ENCODE measurements at places on chromosomes 4 and X.

GRCh38 chrX:14029039-14029424, 660 bp downstream of the GEMIN8 start:
- no peak for DNase-seq

DNA sequence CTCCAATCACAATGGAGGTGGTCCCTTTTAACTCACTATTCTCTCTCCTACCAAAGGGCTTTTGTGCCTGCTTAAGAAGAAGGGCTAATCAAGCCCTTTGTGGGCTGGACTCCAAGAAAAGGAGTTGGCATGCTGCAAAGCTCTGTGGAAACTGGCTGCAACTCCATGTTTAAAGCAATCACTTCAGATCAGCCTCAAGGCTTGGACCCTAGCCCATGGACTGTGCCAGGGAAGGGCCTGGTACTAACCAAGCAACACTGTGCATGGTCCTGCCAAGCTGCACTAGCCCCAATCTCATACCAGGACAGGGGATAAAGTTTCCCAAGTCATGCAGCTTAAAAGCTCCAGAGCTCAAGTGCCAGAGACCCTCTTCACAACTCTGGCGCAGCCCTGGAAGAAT, 86.7 kb downstream of the ATP8A1 start:
- DNase-seq: no peak

DNA sequence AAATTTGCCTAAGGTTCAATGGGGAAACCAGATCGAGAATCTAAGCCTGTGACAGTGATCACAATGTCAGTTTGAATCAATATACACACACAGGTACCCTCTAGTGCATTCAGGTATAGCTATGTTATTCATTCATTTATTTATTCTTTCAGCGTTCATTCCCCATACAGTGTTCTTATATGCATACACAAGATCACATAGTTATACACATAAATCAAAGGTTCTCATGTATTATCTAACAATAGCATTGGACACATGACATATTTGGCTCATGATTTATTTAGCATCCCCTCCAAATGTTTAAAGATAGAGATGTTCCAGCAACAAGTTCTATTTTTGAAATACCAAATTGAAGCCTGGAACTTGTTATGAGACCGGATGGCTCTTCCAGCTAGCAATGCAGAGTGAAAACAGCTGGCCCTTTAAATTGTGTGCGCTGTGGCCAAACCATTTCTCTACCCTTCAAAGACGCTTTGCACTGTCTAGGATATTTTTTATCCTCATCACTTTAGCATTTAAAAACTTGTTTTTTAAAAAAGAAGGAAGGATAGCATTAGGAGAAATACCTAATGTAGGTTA, 131.0 kb downstream of the ATXN3L start:
- DNase-seq: no peak

DNA sequence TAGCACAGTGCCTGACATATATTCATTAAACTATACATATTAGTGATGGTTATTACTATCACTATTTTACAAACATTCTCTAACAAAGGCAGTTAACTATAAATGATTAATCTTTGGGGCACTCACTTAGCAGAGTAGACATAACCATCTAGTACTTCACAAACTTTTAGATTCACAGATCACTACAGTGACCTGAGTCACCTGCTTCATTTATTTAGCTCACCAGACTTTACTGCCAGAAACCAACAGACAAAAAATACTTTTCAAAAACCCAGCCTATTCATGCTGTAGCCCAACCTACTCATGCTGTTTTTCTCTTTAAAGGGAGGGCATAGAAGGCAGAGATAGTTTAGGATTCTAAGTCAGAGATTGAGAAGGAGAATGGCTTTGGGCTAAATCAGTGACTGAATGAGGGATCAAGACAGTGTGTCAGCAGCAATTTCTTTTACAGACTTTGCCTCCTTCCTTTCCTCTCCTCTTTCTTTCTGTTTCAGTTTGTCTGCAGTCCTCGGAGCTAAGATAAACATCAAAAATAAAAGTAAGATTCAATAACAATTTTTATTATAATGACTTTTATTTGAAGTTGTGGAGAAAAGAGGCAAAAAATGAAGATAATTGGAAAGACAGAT, 34.7 kb upstream of the PDE5A start:
- no peak for DNase-seq

GRCh38 chr4:185567381-185568376, 32.4 kb upstream of the PDLIM3 start:
- peak; percentile 85 for DNase-seq

DNA sequence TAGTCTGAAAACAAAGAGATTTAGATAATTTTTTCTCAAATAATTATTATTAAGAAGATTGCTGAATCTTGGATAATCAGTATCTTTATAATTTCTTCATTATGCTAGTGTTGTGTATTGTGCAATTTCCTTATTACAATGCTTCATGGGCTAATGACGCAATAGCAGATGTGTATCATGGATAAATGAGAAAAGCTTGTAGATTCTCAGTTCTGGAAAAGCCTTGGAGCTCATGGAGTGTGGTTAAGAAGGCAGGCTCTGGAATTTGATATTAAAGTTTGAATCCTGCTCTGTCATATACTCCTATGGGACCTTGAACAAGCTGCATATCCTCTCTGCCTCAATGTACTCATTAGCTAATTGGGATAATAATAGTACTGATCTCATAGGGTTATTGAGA, 18.9 kb upstream of the CXCL8 start:
- DNase-seq: no peak

GRCh38 chr4:7985891-7986441, 46.3 kb upstream of the AFAP1 start:
- no peak for DNase-seq

DNA sequence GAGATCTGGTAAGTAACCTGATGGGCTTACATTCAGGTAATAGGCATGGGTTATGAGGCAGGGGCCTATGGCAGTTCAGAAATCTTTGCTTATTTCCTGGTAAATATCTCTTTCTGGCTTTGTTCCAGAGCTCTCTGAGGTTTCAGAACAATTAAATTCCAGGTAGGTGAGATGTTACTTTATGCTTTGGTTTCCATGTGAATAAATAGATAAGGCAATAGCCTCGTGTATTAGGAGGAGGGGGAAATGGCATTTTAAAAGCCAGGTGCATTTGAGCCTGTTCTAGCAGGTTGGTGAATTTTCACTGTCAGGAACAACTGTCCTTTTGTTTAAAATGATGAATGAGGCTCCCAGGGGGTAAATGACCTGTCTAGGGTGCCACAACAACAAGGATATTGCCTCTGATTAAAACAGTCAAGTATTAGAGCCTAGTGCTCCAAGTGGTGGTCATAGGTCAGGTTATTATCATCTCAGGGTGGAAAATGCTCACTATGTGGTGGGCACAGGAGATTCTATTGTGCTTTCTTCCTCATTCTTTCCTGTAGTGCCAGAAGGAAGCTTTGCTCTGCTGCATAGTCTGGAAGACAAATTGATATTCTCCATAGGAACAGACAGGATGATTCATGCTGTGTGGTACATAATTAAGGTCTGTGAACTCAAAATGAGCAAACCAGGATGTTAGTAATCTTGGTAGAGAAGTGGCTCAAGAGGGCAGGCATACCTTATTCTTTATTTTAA, 296.2 kb downstream of the INPP4B start:
- no peak for DNase-seq

- DNase-seq: no peak
Measured at GRCh38 chr4:36244257-36245082, at the start of gene ARAP2. Gene ARAP2, minus strand, starts transcription at chr4:36244514. Its CDS starts 15,028 bp downstream, at chr4:36229486.

GRCh38 chr4:89324671-89325070, 17.1 kb upstream of the GPRIN3 start:
- DNase-seq: no peak

DNA sequence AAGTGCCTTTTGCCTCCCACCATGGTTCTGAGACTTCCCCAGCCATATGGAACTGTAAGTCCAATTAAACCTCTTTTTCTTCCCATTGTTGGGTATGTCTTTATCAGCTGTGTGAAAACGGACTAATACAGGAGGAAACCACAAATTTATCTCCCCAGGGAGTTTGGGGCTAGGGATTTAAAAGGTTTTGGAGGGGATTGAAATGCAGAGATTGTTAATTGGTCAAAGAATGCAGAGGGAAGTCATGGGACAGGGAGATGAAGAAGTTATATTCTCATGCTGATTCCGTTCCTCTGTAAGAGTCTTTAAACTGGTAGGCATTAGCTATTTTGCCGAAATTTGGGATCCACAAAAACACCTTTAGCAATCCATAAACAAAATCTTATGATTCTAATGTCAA, 57.9 kb downstream of the TKTL2 start:
- DNase-seq: no peak

GRCh38 chrX:78532363-78532762, 126.8 kb downstream of the RTL3 start:
- no peak for DNase-seq

DNA sequence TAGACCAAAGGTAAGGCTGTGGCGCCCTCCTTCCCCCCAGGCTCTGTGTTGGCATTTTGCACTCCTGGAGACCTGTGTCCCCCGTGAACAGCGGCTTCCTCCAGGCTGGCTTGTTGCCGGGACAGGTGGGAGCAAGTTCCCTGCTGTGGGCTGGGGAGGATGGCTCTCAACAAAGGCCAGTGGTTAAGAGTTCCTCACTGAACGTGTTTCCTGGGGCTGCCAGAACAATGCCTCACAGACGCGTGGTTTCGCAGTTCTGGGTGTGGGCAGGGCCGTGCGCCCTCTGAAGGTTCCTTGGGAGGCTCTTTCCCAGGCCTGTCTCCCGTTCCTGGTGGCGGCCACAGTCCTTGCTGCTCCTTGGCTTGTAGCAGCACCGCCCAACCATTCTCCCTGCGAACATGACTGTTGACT, 33.4 kb downstream of the NELFA start:
- peak; percentile 59 for DNase-seq

DNA sequence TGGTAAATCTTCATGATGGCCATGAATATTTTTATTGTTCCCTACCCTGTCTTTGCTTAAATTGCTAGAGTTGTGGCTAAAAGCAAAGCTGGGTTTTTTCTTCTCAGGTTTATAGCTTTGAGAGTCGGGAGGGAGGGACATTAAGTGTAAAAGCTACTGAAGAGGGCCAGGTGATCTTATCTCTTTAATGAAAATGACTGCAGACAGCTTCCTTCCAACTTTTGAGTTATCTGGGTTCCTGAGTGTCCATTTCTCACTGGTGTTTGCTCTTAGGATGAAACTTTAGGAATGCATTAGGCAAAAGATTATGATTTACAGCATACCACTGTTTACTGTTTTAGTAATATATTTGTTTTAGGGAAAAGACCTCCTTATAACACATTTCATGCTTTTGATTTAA, 187.7 kb downstream of the SHROOM3 start:
- DNase-seq: no peak

DNA sequence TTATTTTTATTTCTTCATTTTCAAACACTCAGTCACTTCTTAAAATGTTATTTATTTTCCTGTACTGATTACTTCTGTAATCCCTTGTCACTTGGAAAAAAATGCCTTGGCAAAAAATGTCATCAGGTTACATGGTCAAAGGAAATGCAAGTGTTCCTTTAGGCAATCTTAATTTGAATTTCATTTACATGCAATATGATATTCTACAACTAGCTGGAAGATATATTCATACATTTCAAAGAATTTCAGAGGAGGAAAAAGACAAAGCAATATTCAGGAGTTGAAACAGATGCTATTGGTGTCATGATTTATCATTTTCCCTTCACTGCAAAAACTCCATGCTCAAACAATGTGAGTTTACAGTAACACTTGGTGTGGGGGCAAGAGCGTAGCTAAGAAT, 1316.6 kb downstream of the FSTL5 start:
- no peak for DNase-seq

GRCh38 chr4:8286719-8287342, 17.3 kb downstream of the HTRA3 start:
- no peak for DNase-seq

DNA sequence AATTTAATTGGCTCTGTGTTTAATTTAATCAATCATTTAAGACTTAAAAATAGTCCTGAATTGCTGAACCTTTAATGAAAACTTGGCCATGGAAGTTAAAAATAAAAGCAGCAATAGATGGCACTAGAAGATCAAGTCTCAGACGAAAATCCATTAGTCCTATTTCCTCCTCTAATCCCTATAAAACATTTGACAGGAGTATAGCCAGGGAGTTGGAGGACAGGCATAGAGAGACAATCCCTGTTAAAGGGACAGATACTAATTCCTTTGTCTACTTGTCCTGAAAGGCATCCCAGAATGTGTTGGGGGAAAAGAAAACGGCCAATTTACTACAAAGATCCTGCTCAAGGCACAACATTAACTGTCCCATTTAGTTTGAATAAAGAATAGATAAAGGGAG, 276.3 kb upstream of the TACR3 start:
- no peak for DNase-seq

DNA sequence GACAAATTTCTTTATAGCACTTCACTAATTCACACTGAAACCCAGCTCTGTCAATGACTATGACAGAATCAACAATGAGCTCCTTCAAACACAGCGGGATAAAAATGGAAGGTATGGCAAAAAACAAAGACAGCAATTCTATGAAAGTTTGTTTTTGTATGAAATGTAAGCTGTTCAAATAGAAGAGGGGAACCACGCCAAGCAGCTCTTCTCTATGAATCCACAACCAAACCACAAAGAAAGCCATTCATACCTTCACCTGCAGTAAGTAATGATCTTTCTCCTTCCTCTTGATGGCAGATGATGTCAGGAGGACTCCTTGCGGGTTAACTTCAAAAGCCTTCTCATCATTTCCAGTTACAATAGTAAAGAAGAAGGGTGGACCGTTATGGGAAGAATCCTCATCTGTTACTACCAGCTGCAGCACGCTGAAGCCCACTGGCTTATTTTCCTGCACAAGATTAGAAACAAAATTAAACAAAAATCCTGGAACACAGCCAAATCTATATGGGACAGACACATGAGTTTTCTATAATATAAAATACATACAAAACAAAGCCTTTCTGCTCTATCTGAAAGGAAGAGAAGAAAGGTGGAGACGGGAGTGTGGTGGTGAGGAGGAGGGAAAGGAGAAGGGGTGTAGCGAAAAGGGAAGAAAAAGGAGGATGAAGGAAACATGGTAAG, 48.9 kb upstream of the MTNR1A start:
- DNase-seq: no peak

DNA sequence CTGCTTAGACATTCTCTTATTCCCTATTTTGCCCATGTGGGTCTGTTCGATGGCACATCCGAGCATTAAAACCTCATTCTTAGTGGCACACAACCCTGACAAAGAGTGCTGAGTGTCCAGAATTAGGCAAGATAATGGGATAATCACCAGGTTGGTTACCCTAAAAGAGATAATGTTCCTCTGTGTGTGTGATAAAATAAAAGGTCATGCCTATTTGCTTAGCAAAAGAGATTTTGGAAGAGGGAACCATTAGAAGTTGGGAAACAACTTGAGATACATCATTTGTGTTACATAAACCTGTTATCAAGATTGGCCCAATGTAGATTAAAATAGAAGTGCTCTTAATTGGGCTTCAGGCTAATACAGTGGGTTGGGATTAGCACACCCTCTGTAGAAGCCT, 182.7 kb downstream of the NWD2 start:
- DNase-seq: no peak

GRCh38 chr4:99998062-99998867, 48.2 kb upstream of the H2AZ1 start:
- no peak for DNase-seq

GRCh38 chr4:1406981-1407656, 877 bp upstream of the NKX1-1 start:
- no peak for DNase-seq

- no peak for DNase-seq
Measured at GRCh38 chrX:9952300-9952699, 14.9 kb upstream of the CLDN34 start.

All from coronary artery (tissue), 2 donors.